ENCODE measurements at places on chromosomes 12 and 14.
A peak's percentile ranks its signal among the peaks of the same experiment; 100 is the strongest.

GRCh38 chr12:79841248-79841877, 93.5 kb downstream of the PPP1R12A start:
- DNase-seq = no peak

DNA sequence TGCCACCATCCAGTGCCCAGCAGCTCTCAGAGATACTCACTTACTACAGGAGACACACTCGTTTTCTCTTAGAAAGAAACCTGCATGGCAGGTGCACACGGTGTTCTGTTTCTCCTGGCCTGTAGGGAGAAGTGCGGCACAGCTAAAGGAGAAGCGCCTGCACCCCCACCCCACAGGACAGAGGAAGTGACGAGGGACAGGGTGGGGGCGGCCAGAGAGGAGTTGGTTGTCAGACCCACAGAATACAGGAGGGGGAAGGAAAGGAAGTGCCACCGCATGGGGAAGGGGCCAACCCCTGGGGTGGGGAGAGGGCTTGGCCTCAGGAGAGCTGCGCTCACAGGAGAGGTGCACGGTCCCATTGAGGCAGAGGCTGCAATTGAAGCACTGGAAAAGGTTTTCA, 8.8 kb downstream of the TNFRSF1A start:
- DNase-seq = no peak

GRCh38 chr14:102591372-102591943, 991 bp upstream of the RCOR1 start:
- DNase-seq = no peak

- DNase-seq = no peak
Observed at GRCh38 chr12:68871921-68872320, 61.0 kb downstream of the CPM start.

DNA sequence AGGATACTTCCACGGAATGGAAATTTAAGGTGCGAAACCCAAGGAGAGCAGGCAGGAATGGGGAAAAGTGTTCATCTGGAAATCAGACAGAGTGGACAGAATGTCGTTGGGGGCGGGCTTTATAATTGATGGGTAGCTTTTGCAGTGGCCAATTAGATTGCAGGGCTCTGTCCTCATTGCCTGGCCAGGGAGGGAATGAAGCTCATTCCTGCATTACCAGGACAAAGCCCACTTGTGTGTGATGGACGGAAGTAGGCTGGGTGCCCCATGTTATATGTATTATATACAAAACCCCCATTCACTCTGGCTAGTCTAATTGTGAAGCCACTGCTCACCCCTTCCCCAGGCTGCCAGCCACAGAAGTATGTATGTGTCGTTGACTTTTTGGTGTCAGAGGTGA, 23.6 kb downstream of the ZNF664 start:
- no peak for DNase-seq

DNA sequence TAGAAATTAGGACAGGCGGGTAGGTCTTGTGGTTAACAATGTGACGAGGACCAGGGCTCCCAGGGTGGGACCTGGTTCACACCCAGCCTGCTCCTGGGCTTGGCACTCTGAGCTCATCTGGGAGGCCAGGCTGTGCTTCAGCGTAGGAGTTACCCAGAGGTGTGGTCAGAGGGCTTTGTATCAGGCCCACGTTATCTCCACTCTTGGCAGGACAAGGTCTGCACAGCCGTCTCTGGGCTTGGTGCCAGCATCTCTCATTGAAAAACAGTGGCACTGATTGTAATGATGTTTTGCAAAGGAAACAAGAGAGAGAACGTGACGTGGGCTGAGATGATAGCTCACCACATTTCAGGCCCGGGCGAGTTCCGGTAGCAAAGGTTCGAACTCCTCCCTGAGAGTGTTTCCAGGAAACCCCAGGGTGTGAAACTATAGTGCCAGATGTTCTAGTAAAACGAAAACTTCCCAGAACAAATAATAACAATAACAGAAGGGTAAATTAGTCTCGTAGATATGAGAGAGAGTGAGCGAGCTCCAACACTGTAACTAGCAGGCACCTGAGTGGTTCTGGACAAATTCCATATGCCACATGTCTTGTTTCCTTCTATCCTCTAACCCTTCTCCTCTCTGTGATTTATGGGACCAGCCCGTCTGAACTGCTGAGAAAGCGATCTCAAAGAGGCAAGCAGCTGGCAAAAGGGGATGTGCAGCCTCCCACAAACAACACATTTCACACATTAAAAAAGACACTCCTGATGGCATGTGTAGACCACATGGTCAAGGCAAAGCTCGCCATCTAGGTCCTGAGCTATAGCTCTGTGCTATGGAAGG, 227.3 kb downstream of the KTN1 start:
- DNase-seq = peak; percentile 46

DNA sequence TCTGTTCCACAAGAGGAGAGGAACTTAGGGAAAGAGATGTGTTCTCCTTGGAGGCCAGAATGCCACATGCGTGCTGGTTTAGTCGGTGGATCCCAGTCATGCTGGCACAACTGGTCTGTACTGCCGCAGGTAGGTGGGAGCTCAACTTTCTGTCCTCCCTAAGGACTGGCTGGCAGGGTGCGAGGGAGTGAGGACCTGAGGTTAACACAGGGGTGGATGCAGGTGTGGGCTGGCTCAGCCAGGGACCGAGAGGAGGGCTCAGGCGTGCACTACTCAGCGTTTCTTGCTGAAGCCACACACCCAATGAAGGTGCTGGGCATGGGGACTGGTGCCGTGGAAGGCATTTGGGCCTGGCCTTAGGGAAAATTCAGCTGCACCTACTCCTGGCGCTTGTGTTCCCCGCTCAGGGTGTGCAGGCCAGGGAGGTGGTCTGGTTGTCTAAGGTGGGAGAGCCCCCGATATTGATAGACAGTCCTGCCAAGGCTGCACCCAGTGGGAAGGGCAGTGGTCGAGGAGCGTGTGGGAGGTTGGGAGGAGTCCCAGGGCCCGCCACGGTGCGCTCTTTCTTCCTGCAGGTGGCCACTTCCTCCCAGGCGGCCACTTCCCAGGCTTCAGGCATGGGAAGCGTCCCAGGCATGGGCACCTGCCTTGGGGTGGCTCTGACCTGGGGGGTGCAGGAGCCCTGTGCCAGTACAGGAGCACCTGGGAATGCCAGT, 138.4 kb downstream of the ADGRD1 start:
- DNase-seq = no peak

DNA sequence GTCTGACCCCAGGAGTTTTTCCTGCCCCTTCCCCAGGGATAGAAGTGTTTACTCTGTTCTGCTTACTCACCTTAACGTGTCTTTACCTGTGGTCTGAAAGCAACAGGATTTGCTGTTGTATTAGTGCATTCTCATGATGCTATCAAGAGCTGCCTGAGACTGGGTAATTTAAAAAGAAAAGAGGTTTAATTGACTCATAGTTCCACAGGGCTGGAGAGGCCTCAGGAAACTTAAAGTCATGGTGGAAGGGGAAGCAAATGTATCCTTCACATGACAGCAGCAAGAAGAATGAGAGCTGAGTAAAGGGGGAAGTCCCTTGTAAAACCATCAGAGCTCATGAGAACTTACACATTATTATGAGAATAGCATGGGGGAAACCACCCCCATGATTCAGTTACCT, 240.4 kb downstream of the SNAPC1 start:
- no peak for DNase-seq

GRCh38 chr12:19323805-19324204, 115.5 kb upstream of the AEBP2 start:
- DNase-seq = no peak

GRCh38 chr14:104795781-104796686, 486 bp upstream of the AKT1 start:
- peak; percentile 16 for DNase-seq

- DNase-seq = no peak
Observed at GRCh38 chr12:25843976-25844375, 114.5 kb upstream of the RASSF8 start.

DNA sequence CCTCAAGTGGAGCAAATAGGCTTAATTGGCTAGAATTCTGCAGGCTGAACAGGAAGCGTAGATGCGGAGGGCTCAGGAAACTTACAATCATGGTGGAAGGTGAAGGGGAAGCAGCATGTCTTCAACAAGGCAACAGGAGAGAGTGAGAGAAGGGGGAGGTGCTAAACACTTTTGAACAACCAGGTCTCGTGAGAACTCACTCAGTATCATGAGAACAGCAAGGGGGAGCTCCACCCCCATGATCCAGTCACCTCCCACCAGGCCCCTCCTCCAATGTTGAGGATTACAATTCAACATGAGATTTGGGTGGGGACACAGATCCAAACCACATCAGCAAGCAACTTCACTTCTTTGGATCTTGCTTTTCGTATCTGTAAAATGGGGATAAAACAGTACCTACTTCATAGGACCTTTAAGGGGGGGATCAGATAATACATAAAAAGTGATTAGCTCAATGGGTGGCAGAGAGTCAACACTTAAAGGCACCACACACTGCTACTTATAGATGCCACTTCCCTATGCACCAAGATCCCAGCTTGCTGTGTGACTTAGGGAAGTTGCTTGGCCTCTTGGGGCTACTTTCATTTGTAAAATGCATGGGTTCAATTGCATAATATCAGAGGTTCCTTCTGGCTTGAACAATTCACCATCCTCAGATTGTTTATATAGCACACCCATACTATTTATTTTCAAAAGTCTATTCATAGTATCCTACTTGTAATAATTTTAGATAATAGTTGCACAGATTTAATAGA, 184.8 kb upstream of the RPH3A start:
- DNase-seq = no peak

DNA sequence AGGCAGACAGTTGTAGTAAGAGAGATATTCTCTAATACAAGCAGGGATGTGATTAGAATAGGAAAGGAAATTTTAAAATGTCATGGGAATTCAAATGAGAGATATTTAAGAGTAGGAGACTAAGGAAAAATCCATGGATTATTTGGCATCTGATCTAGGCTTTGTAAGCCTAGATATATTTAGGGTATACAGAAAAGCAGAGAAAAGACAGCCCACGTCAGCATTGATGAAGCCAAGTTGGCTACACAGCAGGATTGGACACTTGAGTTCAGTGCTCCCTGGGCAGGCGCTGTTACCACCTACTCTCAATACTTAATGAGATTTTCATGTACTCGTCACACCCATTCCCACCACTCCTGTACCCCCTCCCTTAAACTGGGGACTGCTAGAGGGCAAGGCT, 1.7 kb upstream of the KCNJ8 start:
- no peak for DNase-seq

GRCh38 chr12:128387811-128388422, 120.9 kb downstream of the TMEM132C start:
- no peak for DNase-seq

- DNase-seq = no peak
Observed at GRCh38 chr12:98513379-98514322, 1.7 kb upstream of the TMPO start.

DNA sequence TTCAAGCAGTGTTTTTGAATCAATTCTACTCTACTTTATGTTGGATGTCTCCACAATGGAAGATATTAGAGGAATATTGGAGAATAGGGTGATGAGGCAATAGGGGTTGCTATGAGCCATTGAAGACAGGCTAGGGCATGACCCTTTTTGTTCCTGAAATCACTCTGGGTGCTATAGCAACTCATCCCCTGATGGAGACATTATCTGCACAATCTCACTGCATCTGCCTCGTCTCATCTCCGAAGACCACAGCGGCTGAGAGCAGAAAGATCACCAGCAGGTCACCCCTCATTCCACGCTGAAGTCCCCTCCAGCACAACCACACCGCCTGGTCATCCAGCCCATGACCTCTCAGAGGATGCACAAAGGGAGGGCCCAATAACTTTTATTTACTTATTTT, 150.4 kb upstream of the TMEM132C start:
- DNase-seq = no peak

DNA sequence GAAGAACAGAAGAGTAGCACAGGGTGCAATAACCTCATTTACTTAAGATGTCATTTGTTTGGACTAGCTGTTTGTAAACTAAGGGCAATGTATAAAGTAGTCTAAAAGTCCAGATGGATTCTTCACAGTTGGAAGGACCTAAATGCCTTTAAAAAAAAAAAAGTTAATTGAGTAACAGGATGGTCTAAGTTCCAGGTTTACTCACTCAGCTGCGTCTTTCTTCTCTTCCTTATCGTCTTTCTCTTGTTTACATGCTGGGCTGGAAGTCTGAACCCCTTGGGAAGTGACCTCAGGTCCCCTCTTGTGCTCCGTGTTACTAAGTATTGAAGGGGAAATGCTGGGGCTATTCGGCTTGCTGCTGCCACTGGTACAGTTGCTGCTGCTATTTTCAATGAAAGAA, 82.5 kb downstream of the SH2B3 start:
- no peak for DNase-seq

DNA sequence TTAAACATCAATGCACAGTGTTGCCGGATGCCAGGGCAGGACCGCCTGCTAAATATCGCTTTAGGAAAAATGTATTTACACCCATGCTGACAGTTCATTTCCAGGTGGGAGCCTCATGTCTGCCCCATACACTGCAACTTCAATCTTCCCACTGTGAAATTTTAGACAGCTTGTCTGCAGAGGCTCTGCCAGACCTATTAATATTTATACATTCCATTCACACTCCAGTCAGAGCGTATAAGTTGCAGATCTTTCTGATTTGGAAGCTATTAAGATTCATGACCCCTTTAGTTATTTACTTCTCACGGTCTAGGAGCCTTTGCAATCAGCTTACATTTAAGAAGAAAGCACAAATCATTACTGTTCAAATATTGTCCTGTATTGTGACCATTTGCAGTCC, 357.4 kb downstream of the ATP23 start:
- DNase-seq = no peak

GRCh38 chr14:83379436-83379835, 1845.8 kb upstream of the SEL1L start:
- no peak for DNase-seq

GRCh38 chr12:104669089-104669721, 212.5 kb downstream of the CHST11 start:
- no peak for DNase-seq

DNA sequence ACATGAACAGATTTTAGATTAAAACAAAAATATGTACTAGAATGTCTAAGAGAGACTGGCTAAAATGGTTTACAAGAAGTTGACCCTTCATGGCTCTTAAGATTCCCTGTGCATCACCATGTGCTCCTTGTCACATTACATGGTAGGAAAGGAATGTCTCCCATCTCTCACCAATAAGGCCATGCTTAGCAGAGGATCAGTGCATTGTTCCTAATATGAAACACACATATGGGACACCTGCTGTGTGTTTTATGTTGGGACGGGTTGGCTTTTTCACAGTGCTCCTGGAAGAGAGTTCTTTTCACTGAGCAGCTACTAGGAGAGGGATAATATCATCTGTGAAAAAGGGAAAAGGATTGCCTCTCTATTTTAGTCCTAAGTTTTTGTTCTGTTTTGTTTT, 9.6 kb downstream of the PFKM start:
- DNase-seq = no peak

DNA sequence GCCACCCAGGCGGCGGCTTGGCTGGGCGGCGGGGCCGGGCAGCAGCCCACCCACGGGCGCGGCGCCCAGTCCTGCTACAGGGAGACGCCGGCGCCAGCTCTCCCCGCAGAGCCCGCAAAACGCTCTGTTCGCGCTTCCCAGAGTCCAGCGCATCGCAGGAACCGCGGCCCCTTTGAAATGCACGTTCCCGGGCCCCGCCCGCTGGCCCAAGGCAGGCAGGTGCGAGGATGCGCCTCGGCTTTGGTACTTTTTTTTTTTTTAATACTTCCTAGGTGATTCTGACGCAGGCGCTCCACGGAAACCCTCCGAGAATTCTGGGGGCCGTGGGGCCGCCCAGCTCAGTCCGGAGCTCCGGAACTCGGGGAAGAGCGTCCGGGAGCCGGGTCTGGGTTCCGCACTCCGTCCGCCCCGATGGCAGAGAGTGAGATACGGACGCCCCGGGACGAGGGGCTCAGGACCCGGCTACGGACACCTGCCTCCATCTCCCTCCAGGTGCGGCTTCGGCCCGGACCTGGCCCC, 483 bp downstream of the POC1B start:
- DNase-seq = peak; percentile 8

GRCh38 chr12:93970900-93971688, 177.3 kb upstream of the PLXNC1 start:
- DNase-seq = no peak

Measured in activated CD4-positive, CD25-positive, alpha-beta regulatory T cell (primary cell).